Muscle of leg (tissue), 16 donors: ENCODE measurements at places on chromosomes 7 and 10.

DNA sequence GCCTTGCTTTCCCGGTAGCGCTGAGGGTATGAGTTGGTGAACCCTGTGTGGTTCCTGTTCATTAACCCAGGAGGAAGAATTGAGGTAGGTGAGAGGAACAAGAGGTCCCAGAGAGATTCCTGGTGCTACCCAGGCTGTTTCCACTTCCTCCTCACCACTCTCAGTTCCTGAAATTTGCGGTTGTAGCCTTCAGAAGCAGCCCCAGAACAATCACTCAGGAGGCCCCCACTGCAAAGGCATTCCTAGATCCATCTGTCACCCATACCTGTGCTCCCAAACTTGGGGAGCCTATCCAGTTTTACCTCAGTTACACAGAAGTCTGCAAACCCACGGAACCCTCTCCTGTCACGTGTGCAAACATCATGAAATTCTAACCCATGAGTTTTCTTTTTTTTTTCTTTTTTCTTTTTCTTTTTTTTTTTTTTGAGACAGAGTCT is 9.0 kb upstream of the PIP4K2A start:
- DNase-seq: peak; percentile 55

GRCh38 chr7:6615723-6616555 is 529 bp downstream of the ZNF853 start:
- peak; percentile 42 for DNase-seq

DNA sequence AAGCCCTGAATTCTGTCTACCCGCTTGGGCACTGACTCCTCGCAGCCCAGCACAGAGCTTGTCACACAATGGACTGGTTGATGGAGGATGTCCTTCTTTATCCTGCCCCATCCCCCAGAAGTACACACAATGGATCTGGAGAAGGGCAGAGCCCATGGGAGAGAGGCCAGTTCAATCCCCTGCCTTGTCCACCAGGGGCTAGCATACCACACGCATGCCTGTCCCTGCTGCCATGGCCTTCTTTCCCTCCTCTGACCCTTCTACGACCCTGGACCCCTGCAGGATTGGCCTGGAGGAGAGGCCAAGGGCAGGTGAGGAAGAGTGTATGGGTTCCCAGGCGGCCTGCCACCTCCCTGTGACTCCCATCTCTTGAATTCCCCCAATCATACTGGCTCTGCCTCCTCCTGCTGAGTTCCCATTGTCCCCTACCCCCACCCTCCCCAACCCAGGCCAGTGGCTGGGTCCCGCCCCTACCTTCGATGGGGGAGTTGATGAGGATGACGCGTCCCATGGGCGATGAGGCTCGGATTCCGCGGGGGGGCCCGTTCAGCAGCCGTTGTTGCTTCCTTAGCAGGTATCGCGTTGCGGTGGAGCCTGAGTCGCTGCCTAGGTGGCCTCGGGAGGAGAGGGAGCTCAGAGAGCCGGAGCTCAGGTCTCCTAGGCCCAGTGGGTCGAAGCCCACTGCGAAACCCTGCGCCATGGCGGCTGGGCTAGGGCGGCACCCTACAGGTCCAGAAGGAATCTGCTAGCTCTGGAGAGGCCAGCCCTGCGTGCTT is 1.2 kb downstream of the PDZD7 start:
- DNase-seq: no peak

DNA sequence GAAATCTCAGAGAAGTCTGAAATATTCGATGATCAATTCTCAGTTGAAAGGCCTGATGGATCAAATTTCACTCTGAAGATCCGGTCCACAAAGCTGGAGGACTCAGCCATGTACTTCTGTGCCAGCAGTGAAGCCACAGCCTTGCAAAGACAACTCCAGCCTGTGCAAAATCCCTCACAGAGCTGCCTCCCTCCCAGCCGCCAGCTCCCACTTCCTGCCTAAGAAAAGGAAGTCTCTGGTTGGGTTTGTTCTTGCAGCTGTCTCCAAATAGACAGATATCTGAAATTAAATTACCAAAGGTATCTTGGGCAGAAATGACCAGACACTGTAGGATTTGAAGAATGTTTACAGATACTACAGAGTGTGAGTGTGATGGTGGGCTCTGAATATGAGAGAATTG is 43.4 kb upstream of the PRSS58 start:
- no peak for DNase-seq

GRCh38 chr10:58781873-58782488 is 269.3 kb downstream of the BICC1 start:
- DNase-seq: peak; percentile 86

DNA sequence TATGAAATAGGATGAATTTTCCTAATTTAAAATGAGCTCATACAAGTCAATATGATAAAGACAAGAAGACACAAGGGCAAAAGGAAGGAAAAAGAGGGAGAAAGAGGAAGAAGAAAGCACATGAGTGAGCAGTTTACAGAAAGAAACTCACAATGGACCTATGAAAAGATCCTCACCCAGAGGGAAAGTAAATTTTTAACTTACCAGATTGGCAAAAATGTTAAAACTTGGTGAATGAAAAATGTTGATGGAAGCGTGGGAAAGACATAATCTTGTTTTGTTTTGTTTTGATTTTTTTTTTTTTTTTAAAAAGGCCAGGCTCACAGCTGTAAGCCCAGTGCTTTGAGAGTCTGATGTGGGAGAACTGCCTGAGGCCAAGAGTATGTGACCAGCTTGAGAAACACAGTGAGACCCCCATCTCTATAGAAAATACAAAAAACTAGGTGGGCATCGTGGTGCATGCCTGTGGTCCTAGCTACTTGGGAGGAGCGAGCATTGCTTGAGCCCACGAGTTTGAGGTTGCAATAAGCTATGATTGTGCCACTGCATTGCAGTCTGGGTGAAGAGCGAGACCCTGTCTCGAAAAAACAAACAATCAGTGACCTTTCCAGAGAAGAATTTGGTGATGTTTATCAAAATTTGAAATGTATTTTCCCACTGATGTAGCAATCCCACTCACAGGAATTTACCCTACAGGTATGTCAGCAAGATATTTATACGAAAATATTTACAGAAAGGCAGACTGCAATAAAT is 152.9 kb upstream of the ASAH2 start:
- DNase-seq: no peak

GRCh38 chr7:95398155-95398940 is 2.2 kb upstream of the PON3 start:
- no peak for DNase-seq

DNA sequence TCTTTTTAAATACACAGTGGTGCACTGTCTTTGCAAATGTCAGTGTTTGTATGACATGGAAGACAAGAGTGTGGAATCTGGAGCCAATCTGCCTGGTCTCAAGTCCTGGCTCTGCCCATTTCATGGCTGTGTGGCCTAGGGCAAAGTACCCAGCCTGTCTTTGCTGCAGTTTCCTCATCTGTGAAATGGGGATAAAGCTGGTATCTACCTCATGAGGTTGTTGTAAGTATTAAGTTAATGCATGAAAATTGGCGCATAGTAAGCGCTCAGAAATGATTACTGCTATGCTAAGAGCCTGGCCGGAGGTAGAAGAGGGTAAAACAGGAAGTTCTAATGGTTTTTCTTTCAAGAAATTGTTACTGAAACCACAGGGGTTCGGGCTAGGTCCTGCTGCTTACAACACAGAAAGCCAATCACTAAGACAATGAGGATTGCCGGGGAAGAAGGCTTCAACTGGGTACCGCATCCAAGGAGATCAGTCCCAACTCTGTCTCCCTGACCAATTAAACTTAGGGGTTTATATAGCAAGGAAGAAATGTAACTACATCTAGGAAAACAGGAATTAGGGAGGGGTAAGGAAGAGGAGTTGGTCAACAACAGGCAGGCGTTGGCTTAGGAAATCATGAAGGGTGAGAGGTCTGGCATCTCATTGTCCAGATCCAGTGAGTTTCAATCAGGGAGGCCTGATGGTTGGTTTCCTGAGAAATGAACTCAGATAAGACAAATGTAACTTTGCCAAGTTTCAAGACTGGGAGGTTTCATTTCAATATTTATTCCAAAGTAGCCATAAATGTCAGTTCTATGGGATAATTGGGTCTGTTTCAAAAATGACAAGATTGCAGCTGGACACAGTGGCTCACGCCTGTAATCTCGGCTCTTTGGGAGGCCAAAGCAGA is 57.0 kb downstream of the CHST3 start:
- no peak for DNase-seq

- DNase-seq: no peak
These were observed 168.5 kb downstream of the PPP1R17 start for GRCh38 chr7:31855530-31855929.

- DNase-seq: no peak
These were observed 66.2 kb upstream of the CCNY start for GRCh38 chr10:35270100-35270499.

DNA sequence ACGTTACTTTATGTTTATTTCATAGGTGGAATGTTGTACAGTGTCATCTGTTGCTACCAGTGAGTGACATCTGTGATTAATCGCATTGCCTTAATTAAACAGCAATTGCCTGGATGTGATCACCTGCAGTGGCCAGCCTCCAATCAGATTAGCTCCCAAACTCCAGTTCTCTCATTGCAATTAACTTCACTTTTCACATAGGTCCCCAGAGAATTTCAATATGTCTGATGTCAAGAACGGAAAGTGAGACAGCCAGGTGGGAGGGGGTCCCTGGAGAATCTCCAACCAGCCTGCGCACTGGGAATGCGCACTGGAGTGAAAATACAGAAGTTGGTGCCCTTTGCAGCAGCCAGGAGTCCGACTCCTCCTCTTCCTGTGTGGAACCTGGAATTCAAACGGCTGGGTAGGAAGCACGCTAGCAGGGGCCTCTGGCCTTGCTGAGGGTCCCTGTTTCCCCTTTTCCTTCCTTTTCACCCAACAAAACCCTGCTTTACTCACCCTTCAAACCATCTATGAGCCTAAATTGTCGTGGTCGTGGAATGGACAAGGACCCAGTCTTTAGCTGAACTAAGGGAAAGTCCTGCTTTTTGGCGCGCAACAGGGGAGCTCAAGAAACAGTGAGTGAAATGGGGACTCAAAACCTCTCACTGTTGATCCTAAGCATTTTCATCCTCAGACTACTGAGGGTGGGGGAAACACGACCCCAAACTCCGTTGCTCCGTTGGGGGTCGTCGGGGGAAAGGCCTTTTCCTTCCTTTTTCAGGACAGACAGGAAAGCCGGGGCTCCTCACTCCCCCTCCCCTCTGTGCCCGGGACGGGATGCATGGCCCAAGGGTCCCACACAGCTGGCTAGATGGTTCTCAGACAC is 1355.5 kb upstream of the LRRTM3 start:
- peak; percentile 83 for DNase-seq

- DNase-seq: no peak
These were observed 37.7 kb downstream of the ZMIZ1 start for GRCh38 chr10:79106256-79107050.

GRCh38 chr10:110357252-110357780 is 52.6 kb upstream of the SMNDC1 start:
- peak; percentile 52 for DNase-seq

- no peak for DNase-seq
These were observed 292.9 kb downstream of the BMPER start for GRCh38 chr7:34198231-34198641.

DNA sequence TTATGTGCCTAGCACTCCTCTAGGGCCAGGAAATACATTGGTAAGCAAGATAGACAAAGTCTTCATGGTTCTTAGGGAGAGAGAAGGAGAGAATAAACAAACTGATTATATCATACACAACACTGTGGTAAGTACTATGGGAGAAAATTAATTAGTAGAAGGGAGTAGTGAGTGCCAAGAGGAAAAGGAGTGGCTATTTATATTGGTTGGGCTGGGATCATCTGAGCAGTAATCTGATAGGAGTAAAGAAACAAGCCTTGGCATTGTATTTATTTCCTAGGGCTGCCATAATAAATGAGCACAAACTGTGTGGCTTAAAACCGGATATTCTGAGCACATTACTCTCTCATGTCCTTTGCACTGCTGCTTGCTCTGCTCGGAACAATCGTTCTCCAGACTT is 158.1 kb upstream of the PHF14 start:
- DNase-seq: no peak

DNA sequence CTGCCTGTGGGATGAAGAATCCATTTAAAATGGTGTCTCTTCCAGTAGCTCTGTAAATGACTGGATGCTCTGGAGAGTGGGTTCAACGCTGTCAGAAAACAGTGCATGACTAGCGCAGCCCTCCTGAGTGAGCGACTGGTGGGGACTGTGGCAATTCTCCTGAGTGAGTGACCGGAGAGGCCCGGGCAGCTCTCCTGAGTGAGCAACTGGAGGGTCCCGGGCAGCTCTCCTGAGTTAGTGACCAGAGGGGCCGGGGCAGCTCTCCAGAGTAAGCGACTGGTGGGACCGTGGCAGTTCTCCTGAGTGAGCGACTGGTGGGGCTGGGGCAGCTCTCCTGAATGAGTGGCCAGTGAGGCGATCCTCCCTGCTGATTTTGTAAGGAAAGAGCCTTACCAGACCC is 85.5 kb downstream of the WDR37 start:
- DNase-seq: no peak

- DNase-seq: no peak
These were observed 202.7 kb downstream of the FAM107B start for GRCh38 chr10:14571866-14572507.

DNA sequence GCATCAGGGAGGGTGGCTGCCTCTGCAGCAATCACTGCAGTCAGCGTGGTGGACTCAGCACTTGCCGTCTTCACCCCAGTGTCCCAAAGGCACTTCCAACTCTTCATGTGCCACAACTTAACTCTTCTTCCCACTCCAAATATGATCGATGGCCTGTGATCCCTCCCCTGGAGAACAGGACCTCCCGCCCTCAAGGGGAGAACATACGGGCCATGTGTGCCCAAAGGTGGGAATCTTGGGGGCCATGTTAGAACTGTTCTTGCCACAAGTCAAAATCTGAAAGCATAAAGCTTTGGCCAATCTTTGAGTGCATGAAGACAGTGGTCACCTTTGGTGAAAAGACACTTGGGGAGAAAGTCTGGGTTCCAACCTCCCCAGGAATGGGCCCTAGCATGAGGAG is 368.5 kb upstream of the MGMT start:
- DNase-seq: no peak

DNA sequence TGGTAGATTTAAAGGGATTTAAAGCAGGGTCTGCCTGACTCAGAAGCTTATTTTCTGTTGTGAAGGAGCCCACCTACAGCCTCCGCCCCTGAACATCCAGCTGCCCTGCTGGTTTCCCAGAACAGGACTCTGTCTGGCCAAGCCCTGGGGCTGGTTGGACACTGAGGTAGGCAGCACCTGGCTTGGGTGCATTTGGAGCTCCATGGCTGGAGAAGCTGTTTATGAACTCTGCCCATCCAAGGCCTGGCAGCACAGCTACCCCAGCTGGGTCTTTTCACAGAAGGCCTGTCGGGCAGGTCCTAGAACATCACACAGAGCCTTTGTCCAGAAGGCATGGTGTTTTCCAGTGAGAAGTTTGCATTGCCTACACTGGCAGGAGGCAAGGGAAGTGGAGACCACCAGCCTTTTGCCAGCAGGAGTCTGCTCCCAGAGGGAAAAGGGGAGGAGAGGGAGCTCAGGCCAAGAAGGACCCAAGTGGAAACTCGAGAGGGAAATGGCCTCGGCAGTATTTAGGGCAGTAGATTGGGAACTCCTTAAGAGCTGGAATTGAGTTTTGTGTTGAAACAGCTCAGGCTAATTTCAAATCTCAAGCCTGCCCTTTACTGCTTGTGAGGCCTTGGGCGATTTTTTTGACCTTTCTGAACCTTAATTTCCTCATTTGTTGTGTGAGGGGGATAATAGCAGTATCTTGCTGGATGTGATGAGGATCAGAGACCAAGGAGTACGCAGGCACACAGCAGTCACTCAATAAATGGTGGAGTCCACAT is 12.3 kb upstream of the PDCD4 start:
- DNase-seq: no peak
